ENCODE measurements at places on chromosomes 5 and 9.

- no peak for DNase-seq
Measured at GRCh38 chr9:13555989-13556500, 276.6 kb upstream of the MPDZ start.

DNA sequence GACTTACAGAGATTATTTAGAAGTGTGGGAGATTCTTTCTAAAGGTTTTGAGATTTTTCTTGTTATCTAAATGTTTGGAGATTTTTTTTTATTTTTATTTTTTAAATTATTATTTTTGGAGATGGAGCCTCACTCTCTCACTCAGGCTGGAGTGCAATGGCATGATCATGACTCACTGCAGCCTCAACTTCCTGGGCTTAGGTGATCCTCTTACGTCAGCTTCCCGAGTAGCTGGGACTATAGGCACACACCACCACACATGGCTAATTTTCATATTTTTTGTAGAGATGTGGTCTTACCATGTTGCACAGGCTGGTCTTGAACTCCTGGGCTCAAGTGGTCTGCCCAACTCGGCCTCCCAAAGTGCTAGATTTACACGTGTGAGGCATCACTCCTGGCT, 694.5 kb downstream of the TLE1 start:
- peak; percentile 52 for DNase-seq

DNA sequence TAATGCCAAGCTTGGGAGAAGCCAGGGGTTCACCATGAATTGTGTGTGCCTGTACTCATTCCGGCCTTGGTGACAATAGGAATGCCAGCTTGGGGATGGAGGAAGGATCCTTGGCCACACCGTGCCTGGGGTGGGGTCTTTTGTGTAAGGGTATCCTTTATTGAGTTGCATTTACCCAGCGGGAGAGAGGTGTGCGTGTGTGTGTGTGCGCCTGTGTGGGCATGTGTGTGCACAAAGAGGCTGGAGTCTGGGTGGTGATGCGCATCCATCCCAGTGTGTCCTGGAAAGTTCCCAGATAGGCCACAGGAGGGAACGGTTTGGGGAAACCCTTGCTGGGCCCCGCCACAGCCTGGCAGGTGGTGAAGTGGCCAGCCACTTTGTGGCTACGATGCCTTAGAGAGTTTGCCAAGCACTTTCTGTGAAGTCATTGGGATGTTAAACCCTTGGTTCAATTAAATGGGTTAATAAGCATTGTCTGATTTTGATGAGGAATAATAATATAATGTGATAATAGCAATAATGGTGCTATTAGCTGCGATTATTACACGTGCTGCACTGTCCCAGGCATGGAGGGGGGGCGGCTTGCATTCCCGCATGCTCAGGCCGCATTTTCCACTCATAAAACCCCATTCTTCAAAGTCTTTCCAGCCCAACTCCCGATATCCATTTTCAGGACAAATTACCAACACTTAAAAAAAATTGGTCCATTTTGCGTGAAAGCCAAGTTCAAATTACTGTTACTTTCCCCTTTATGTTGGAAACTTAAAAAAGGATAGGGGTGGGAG, 13.7 kb downstream of the PITX1 start:
- DNase-seq: no peak

GRCh38 chr5:65862384-65862783, 64.0 kb upstream of the ERBIN start:
- DNase-seq: peak; percentile 17

DNA sequence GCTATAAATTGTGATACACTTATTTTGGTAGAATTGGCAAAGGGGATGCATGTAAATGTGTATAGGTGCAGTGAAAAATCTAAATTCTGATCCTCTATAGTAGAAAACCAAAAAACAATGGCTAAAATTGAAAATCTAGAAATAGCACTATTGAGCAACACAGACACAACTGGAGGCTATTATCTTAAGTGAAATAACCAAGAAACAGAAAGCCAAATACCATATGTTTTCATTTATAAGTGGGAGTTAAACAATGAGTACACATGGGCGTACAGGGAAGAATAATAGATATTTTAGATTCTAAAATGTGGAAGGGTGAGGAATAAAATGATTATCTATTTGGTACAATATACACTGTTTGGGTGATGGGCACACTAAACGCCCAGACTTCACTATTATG, 183.2 kb upstream of the TUSC1 start:
- no peak for DNase-seq

GRCh38 chr5:131589510-131590348, 45.3 kb downstream of the RAPGEF6 start:
- peak; percentile 41 for DNase-seq

DNA sequence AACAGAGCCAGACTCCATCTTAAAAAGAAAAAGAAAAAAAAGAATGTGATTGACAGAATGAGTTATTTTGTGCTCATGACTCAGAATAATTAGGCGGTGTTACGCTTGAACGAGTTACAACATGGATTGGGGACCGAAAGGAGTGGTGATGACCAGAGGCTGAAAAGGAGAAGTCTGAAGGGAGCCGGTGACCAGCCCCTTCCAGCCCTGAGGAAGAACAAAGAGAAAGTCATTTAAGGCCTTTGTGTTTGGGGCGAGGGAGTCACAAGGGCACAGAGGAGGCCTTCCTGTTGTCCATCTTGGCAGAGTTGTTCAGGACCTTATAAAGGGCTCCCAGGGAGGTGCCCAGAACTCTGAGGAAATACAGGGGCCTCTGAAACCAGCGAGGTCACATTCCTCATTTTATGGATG, 131.6 kb downstream of the GOLPH3 start:
- DNase-seq: no peak

GRCh38 chr5:3878267-3878666, 282.6 kb downstream of the IRX1 start:
- DNase-seq: no peak

DNA sequence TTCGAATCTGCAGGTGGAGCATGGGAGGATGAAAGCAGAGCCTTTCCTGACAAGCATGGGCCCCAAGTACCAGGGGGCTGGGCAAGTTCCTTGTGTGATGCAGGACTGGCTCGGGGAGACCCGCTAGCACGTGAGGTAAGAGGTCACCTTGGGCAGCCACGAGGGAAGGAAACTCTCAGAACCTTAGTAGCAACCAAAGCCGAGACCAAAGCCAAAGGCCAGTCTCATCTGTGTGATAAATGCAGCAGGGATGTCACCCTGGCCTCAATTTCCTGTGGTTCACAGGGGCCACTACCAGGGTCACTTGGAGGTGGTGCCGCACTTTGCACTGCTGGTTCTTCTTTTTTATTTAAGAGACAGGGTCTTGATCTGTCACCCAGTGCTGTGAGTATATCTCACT, 39.5 kb downstream of the PRRT1B start:
- no peak for DNase-seq

GRCh38 chr5:13480834-13481233, 463.7 kb downstream of the DNAH5 start:
- peak; percentile 81 for DNase-seq

GRCh38 chr5:657570-657969, 35.6 kb downstream of the TPPP start:
- DNase-seq: peak; percentile 89

- DNase-seq: peak; percentile 60
Measured at GRCh38 chr5:55604611-55605067, 69.9 kb upstream of the PLPP1 start.

GRCh38 chr5:106415541-106415940, 1255.2 kb downstream of the EFNA5 start:
- peak; percentile 55 for DNase-seq

GRCh38 chr9:130765137-130766020, 69.7 kb upstream of the ABL1 start:
- DNase-seq: no peak

- DNase-seq: no peak
Measured at GRCh38 chr5:116522356-116523136, 52.1 kb downstream of the SEMA6A start.

DNA sequence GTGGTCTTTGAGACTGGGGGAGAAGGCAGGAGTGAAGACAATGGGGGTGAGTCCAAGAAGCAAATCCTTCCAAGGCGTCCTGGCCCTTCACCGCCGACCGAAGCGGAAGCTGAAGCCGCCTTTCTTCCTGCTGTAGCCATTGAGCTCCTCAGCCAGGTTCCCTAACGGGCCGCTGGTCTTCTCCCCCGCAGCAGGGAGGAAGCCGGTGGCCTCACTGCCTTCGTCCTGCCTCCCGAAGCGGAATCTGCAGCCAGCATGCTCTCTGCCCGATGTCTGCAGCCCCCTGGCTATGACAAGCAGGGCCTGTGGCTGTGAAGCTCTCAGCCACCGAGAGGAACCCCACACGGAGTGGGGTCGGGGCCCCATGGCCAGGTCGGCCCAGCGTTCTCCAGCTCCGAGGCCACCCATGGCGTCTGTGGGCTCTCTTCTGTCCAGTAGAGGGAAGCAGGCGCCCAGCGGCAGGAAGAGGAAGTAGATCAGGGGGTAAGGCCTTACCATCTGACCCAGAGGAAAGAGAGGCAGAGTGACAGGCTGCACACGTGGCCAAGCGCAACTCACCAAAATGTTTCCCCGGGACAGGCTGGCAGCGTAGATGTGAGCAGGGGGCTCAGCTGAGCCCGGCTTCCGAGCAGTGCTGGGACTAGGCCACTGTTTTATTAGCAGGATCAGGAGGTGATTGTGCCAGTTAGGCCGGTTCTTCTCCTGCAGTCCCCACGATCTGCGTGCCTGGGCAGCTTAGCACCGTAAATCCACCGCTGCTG, 3.1 kb downstream of the QRFP start:
- no peak for DNase-seq

DNA sequence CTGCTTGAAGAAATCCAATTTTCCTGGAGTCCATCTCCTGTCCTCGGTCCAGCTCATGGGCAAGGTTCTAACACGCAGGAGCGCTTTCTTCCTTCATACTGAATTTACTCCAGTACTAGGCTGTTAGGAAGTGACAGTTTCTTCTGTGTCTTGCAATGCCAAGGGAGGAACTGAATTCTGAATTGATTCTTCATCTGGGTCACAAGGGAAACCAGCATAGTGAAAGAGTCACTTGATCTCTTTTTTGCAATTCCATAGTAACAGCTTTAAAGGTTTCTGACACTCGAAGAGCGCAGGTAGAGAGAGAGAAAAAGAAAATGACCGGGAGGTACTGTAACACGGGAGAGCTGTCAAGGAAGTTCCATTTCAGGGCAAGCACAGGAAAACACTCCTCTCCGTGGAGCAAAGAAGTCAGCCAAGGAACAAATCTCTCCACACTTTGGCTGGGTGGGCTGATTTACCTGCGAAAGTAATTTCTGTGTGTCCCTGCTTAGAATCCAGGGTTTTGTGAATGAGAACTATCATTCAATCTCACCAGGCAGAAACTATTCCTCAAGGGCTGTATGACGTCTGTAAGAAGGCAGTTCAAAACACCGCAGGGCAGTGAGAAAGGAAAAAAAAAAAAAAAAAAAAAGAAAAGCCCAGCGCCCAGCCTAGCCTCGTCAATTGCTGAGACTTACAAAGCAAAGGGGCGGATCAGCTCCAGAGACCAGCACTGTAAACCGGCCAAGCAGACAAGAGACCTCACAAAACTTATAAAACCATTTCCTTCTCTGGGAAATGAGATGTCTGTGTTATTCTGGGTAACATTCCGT, 617.8 kb downstream of the PDE4D start:
- DNase-seq: no peak

DNA sequence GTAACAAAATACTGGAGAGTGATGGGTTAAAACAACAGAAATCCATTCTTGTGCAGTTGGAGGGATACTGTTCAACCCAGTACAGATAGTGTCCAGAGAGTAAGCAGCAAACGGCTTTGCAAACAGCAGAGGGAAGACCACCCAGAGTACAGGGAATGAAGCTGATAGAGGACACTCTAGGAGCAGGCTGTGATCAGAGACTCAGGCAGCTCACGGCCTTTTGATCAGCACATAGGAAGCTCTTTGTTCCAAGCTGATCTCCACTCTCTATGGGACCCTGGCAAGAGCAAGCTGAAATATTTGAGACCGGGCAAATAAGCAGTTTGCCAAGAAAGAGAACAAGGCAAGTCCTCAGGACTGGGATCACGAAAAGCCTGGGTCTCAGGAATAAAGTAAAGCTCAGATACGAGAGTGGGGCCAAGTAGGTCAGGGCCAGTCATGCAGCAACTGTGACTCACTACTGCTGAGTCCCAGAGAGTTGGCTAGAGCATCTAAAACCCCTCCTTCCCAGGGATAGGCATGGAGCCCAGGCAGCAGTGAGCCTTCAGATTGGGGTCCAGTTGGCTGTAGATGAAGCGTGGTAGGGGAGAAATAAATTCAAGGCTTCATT, 52.4 kb downstream of the MELK start:
- DNase-seq: peak; percentile 47

GRCh38 chr5:142568283-142568995, 117.5 kb downstream of the FGF1 start:
- no peak for DNase-seq

DNA sequence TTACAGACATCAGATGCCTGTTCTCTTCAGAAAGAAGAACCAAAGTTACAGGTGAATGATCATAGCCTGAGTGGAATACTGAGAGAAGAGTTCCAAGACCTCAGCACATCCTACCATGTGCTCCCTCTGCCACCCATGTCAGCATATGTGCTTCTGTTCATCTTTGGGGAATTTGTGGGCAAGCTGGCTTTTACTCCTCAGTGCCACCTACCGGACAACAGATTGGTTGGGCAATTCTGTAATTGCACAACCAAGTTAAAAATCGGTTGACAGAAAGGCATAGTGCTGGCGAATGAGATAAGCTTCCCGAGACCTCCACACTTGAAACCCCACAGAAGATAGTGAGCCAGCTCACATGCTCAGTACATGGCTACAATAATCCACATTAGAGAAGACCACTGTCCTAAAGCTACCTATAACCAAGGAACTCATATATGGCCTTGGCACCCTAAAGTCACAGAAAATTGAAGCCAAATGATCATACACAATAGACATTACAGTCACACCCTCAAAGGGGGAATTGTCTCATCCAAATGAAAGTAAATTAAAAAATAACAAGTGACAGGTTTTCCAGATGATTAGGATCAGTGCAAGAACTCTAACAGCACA, 1238.0 kb upstream of the NUDT12 start:
- peak; percentile 67 for DNase-seq

- DNase-seq: no peak
Measured at GRCh38 chr5:76468635-76469425, 65.7 kb downstream of the IQGAP2 start.

GRCh38 chr9:2655411-2655901, 33.9 kb downstream of the VLDLR start:
- DNase-seq: peak; percentile 84

DNA sequence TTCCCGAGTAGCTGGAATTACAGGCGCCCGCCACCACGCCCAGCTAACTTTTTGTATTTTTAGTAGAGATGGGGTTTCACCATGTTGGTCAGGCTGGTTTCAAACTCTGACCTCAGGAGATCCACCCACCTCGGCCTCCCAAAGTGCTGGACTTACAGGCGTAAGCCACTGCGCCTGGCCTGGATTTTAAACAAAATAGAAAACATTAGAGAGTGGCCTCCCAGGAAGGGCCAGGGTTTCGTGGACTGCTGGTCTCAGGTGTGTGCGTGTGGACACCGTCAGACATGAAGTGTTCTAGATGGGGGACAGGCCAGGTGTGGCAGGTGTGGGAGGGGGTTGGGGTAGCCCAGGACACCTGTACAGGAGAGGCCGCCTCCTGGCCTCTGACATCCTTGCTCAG, 7.0 kb upstream of the GBGT1 start:
- no peak for DNase-seq

GRCh38 chr5:31347552-31347905, 154.0 kb downstream of the CDH6 start:
- no peak for DNase-seq

GRCh38 chr9:27086818-27087680, 22.0 kb upstream of the TEK start:
- DNase-seq: peak; percentile 7

Measured in PC-3 (cell line).